ENCODE measurements at places on chromosomes 11 and 22.

DNA sequence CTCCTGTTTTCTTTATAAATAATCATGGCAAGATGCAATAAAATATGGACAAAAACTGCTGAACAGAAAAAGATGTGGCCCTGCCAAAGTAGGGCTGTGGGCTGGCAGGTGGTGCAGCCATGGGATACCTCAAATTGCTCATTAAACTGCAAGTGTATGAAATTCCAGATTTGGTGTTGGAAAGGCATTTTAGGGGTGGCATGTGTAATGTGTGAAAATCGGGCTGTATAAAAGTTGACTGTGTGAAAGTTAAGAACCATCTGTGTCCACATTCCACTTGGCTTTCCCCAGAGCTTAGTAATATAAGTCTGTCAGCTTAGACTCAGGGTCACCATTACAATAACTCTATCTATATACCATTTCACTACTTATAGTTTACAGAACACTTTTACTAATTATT lies 34.8 kb upstream of the FZD4 start:
- DNase-seq, result no peak

DNA sequence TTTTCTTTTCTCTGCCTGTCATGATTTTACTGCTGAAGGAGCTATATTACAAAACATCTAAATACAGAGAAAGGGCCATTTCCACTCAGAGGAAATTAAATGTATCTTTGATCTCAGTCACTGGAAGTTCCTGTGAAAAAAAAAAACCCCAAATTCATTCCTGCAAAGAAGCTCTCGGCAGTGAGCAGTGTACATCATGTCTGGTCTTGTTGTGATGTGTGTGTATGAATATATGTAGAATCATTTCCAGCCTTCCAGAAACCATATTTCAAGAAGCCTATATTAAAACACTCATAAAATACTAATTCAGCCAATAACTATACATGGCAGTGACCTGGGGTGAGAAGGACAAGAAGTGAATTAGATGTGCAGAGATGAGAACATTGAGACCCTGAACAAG lies 393.2 kb upstream of the TENM4 start:
- DNase-seq, result no peak

DNA sequence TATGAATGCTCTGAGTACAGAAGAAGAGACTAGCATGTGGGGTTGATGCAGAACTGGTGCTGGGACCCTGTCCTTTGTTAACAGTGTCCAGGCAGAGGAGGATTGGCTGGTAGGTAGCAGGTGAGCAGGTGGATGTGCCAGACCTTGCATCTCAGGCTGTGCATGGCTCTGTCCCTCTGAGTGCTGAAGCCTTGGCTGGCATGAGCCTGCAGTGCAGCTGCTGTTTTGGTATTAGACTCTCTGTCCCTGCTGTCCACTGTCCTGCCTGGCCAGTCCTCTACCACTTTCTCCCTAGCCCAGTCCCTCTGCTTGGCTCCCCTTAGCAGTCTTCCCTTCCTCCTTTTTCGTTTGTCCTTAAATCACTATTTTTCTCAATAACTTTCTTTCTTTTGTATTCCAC lies 213.6 kb upstream of the ZBED5 start:
- no peak for DNase-seq

DNA sequence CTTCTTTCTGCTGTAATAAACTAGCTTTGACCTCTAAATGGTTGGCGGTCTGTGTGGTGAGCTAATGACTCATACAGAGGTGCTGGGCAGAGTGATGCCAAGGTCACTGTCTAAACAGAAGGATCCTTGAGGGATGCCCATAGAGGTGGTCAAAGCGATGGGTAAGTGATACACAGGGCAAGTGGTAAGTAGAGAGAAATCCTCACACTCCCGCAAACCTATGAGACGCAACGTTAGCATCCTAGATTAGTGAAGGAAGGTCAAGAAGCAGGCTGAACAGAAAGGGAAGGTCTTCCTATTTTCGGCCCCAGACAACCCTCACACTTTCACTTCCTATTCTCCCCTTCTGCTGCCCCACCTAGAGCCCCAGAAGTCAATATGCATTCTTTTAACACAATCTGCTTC lies 65.6 kb upstream of the SESN3 start:
- DNase-seq, result no peak

Measured in stimulated activated CD8-positive, alpha-beta memory T cell treated with anti-CD3 and anti-CD28 coated beads, Interleukin-15, amount 100 ng/mL, for 4 hours (primary cell).